ENCODE measurements at places on chromosomes 2 and 18.
A peak's percentile ranks its signal among the peaks of the same experiment; 100 is the strongest.

DNA sequence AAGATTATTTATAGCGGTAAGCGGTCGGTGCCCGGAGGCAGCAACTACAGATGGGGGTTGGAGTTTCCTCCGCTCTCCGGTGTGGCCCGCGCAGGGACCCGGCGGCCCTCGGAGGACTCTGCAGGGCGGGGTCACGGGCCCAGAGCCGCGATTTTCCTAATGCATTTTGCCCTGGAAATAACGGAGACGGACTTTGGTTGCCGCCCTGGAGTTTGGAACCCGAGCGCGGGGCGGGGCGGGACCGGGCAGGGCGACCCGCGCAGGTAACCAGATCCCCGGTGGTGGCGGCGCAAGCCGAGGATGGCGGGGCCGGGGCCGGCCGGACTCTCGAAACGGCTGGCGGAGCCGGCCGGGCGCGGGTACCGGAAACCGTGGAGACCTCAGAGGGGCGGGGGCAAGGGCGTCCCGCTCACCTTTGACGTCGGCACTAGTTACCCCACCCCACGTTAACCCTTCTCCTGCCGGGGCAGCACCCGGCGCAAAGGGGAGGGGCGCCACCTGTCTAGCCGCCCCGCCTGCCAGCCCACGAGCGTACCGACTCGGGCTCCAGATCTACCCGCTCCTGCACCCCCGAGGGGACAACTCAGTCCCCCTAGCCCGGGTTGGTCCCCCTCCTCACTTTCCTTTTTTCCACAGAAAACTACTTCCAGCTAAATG, 2.9 kb downstream of the CYP26B1 start:
- no peak for DNase-seq

- no peak for DNase-seq
Measured at GRCh38 chr2:74391209-74391579, 11.1 kb upstream of the DCTN1 start.

DNA sequence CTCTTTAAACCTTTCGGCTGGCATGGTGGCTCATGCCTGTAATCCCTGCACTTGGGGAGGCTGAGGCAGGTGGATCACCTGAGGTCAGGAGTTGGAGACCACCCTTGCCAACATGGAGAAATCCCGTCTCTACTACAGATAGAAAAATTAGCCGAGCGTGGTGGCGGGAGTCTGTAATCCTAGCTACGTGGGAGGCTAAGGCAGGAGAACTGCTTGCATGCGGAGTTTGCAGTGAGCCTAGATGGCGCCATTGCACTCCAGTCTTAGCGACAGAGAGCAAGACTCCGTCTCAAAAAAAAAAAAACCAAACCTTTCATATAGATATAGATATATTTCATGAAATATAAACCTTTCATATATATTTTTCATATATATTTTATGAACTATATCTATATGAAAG, 864.7 kb downstream of the TRIB2 start:
- peak; percentile 32 for DNase-seq

GRCh38 chr2:188601927-188602326, 310.3 kb downstream of the GULP1 start:
- no peak for DNase-seq

- DNase-seq = no peak
Measured at GRCh38 chr2:109562421-109562820, 51.3 kb downstream of the SEPTIN10 start.

GRCh38 chr18:24456549-24456948, 3.9 kb upstream of the HRH4 start:
- no peak for DNase-seq

DNA sequence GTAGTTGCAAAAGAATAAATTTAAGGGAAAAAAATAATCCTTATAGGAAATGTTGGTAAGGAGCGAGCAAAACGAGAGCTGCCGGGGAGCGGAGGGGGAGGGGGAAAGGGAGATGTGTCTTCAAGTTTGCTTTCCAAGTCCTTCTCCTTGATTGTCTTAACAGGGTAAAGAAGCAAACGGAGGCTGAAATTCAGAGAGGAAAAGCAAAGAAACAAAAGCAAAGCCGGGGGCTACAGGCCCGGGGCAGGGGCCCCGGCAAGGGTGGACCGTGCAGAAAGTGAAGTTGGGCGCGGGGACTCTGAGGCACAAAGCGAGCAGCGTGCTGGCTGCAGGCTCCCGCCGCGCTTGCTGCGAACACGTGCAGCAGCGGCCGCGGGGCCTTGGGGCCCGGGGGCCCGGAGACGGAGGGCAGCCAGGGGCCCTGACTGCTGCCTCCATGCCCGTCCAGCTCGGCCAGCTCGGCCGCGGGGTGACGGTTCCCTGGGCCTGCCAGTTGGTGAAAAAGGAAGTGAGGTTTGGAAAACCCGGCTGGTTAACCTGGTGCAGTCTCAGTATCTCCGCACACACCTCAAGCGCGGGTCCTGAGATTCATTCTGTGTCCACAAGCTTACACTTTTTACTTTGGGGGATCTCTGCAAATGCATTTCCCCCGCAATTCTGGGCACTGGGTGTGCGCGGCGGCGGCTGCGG, 4.1 kb downstream of the BCL11A start:
- peak; percentile 50 for DNase-seq

- DNase-seq = no peak
Measured at GRCh38 chr2:123659120-123659519, 366.0 kb upstream of the CNTNAP5 start.

DNA sequence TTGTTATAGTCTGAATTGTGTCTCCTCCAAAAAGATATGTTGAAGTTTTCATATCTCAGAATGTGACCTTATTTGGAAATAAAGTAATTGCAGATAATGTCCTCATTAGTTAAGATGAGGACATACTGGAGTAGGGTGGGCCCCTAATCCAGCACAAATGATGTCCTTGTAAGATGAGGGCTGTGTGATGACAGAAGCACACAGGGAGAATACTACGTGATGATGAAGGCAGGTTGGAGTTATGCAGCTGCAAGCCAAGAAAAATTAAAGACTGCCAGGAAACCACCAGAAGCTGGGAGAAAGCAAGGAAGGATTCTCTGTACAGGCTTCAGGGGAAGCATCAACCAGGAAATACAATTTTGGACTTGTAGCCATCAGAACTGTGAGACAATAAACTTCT, 58.3 kb upstream of the PNPT1 start:
- DNase-seq = no peak

DNA sequence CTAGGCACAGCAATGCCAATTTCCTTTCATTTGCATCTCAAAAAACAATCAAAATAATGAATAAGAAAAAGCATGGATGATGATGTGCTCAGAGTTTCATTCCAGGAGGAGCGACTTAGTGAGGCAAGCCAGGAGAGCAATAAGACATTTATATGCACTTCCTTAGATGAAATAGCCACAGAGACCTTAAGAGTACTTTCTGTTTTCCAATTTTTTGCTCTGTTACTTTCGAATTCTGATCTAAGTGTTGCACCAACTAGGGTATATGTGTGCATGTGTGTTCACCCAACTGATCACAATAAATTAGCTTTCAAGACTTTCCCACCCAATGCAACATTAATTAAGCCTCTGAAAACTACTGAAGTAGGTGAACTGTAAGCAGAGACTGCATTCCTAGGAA, 709 bp downstream of the RAB27B start:
- DNase-seq = no peak

DNA sequence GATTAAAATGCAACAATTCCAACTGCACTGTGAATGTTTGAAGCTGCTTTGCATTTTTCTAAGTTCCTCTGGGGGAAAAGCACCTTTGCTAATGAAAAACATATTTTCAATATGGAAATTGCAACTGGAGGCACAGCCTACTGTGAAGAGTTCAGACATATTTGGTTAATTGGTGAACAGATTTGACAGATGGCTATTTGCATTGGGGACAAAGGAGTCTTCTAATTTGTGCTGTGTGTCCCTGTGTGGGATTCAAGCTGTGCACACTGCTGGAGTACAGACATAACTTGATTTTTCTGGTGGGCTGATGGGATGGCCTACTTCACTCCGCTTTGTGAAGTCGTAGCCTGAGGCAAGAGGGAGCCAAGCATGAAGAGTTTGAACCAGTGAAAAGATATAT, 40.7 kb upstream of the ARHGAP25 start:
- DNase-seq = no peak

GRCh38 chr2:238216651-238217184, 13.2 kb upstream of the ILKAP start:
- no peak for DNase-seq

DNA sequence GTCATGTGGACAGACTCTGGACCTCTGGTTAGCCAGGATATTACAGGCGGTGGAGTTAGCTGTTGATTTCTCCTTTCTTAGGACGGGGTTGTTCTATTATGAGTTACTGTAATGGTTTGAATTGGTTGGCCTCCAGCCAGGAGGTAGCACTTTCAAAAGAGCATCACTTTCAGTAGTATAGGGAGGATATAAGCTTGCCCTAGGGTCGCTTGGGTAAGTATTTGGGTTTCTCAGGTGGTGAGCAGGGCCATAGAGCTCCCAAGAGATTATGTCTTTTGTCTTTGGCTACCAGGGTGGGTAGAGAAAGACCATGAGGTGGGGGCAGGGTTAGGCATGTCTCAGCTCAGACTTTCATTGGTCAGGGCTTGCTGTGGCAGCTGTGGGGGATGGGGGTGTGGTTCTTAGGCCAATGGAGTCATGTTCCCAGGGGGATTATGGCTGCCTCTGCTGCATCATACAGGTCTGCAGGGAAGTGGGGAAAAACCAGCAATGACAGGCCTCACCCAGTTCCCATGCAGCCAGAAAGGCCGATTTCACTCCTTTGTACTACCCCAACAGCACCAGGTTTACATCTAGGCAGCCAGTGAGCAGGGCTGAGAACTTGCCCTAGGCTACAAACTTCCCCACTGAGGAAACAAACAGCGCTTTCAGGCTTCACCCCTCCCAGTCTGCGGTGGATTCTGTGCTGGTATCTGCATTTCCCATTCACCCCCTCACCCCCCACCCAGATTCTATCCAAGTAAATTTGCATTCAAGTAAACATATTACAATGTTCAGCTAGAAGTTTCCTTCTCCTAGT, 89.4 kb upstream of the SLC38A11 start:
- DNase-seq = no peak

All from endothelial cell (in vitro differentiated cells).